Stimulated activated CD4-positive, alpha-beta T cell treated with anti-CD3 and anti-CD28 coated beads, Interleukin-1b, Interleukin-23, amount 100 ng/mL, for 24 hours (primary cell): ENCODE measurements at places on chromosomes 3 and 15.

- no peak for DNase-seq
Observed at GRCh38 chr3:171001957-171002694, 24.4 kb downstream of the SLC2A2 start.

DNA sequence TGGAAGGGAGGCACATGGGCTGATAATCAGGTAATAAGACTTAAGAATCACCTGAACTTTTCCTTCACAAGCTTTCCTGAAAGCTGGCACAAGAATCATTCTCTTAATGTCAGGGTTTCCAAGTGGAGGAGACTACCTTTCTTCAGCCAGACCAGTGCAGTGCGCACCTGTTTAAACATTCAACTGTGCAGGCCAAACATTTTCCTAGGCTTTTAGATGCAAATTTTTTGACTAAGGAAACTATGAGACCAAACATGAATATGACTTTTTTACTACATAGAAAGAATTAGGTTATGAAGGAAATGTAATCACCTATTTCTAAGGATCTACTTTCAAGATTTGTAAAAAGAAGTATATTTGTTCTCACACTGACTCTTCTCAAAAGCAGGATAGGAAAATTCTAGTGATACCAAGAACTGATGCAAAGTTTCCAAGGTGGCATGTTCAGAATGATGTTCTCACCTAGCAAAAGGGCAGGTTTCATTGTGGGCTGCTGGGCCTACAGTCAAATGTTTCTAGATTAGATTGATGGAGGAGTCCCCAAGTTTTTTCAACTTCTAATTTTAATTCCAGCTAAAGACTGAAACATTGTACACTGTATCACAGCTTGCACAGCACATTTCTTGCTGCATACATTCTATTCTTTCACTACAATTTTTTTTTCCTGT, 339.1 kb downstream of the TIGIT start:
- DNase-seq, result no peak

DNA sequence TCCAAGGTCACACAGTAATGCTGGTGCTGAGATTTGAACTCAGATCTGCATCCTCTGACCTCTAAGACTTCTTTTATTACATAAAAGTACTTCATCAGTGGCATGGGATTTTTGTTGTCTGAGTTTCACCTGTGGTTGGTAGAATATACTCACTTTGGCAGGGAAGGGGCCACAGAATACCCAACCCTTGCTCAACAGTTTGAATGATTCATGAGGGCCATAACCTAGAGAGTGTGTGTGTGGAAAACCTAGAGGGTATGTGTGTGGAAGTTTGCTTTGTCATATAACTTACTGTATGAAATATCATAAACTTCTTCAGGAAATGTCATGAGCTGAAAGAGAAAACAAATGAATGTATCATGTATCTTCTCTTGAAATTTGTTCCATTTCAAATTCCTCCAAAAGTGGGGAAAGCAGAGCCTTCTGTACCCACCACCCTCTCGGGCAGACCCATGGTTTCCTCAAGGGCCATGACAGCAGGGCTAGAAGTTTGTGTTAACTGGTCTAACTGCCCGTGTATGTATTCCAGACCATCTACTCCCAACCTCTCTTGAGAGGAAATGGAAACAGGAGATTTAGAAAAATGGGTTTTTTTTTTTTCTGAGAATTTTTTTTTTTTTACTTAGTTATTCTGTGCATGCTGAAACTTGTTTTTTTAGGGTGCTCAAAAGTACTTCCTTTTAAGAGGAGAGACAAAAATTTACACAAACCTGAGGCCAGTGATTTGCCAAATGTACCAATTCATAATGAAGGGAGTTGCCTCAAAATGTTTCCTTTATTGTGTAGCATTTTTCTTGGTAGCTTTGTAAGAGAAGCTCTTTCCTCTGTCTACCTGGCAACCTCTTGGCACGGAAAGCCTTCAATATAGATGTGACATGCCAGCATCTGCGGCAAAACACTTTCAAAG, 127.0 kb downstream of the TPRG1 start:
- DNase-seq, result no peak

DNA sequence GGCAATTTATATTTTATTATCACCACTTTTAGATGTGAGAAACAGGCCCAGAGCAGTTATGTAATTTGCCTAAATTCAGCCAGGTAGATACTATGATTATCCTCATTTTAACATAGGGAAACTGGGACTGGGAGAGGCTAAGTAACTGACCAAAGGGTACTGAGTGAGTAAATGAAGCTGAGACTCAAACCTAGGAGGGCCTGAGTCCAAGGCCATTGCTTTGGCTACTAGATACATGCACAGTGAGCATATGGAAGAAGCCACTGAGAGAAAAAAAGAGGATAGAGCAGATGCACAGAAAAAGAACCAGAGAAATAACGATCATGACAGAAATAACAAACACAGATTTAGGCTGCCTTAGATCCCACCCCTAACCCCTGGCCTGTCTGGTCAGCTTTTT, 33.6 kb downstream of the USF3 start:
- no peak for DNase-seq

DNA sequence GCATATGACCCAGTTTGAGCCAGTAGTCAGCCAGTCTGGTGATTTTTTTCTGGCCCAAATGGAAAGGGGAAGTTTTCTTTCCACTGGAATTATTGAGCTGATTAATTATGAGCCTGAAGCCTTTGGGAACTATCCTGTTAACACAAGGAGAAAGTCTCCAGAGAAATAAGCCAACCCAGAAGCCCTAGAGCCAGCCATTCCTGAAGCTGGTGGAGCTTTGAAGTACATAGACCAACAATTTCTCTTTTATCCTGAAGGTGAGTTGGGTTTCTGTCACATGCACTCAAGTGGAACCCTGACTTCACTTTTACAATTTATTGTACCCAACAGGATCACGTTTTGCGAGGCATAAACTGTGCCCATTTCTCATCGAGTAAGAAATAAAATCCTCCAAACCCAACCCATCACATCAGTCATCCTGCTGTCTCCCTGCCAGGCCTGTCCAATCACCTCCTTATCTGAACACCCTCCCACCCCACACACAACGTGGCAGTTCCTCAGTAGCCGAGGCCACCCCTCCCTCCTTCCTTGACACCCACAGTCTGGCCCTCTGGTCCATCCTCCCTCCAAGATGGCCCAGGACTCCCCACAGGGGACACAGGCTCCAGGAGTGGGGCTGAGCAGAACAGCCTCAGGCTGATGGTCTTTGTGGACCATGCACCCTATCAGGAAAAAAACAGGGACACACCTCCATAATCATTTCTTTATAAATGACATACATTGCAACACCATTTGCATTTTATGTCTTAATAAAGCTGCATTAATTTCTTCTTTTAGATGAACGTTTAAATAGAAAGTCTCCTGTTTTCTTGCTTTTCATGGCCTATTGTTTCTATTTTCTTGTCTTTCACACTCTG, 55.7 kb upstream of the GATA2 start:
- no peak for DNase-seq

- no peak for DNase-seq
Observed at GRCh38 chr3:14353502-14353901, 48.9 kb upstream of the SLC6A6 start.

GRCh38 chr15:88605189-88606069, 15.7 kb upstream of the AEN start:
- no peak for DNase-seq
